ENCODE measurements at places on chromosomes 16 and 17.

GRCh38 chr17:57524839-57525568 lies 220.1 kb downstream of the CCDC182 start:
- DNase-seq = no peak

- DNase-seq = no peak
Observed at GRCh38 chr16:19288872-19289799, 3.6 kb downstream of the CLEC19A start.

DNA sequence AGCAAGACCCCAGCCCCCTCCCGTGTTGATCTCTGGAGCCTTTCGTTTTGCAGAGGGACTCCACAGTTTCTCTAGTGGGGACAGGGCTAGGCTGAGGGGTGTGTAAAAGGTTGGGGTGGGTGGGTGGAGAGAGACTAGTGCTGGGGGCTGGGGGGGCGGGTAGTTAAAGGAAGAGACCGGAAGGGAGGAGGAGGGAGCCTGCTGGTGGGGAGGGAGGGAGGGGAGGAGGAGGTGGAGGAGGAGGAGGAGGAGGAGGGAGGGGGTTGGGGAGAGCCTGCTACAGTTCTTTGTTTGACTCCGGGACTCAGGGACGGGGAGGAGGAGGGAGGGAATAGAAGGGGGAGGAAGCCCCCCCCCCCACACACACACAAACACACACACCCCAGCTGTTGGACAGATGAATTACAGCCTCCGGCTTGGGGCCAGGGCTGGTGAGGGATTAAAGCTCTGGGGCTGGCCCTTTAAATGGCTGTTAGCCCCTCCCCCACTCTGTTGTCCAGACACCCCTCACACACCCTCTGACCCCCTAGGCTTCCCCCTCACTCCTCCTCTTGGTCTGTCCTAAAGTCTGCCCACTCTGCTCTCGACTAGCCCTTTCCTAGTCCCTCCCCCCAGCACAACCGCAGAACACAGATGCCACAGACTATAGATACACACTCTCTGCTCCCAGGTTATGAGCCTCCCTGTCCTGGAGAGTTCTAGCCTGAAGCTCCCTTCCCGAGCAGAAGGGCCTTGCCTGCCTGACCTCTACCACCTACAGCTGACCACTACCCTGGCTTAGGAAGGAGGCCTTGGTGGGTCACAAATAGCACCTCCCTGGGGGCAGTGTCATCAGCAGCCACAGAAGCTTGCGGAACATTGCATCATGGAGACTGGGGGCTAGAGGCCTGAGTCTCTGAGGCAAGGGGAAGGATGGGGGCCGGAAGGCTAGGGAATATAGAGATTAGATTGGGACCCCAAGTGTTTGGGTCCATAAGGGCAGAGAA lies 4.4 kb downstream of the KDM6B start:
- no peak for DNase-seq

GRCh38 chr17:33983824-33984574 lies 271.1 kb upstream of the CCL2 start:
- no peak for DNase-seq

DNA sequence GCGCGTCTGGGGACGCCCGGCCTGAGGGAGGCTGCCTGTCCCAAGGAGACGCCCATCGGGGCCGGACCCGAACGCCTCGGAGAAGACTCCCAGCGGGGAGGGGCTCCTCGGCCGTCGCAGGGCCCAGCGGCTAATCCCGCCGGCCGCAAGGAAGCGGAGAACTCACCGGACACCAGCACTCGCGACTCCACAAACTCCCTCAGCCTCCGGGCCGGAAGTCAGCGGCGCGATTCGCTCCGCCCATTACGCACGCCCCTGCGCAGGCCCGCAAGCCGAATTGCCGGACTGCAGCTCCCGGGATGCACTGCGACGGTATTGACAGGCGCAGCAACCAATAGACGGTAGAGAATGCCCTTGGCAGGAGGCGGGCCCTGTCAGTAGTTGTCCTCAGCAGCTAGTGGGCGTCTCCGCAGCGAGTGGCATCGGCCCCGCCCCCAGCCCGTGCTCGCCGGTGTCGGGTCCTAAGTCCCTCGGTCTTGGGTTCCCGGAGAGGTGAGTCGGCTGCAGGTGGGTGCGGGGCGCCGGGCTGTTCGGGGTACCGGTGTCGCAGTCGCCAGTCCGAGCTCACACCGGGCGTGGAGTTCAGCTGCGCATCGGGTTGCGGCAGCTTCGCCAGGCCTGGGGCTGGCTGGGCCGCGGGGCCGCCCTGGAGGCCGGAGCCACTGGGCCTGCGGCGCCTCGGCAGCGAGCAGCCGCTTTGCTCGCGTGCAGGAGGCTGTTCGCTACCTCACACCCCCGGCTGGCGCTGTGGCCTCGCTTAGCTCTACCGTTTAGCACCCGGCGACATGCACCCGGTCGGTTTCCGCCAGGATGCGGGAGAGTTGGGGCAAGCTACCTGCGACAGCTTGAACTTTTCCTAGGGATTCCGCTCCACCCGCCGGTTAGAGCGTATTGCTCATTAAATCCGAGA lies at the start of the genes ZNF174 and ZSCAN32:
ZNF174 (plus strand) TSS at position 437 of the 910 bp plus-strand sequence. CDS start 790 bp downstream, outside the sequence.
ZSCAN32 (minus strand) TSS at position 226 of the 910 bp plus-strand sequence. CDS start 3,447 bp downstream, outside the sequence.
- DNase-seq = peak; percentile 99

GRCh38 chr16:22381392-22381791 lies 7.0 kb upstream of the CDR2 start:
- DNase-seq = no peak

DNA sequence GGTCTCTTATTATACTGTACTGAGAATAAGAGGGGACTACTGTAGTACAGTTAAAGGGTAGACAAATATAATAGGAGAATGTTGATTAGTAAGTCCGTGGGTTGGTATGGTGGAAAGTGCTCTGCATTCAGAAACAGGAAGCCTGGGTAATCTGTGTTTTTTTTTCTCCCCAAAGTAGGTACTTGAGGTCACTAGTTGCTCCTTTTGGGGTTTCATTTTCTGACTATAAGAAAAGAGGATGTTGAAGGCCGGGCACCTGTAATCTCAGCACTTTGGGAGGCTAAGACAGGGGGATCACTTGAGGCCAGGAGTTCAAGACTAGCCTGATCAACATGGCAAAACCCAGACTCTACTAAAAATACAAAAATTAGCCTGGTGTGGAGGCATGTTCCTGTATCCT lies 42.0 kb upstream of the MMD start:
- no peak for DNase-seq

DNA sequence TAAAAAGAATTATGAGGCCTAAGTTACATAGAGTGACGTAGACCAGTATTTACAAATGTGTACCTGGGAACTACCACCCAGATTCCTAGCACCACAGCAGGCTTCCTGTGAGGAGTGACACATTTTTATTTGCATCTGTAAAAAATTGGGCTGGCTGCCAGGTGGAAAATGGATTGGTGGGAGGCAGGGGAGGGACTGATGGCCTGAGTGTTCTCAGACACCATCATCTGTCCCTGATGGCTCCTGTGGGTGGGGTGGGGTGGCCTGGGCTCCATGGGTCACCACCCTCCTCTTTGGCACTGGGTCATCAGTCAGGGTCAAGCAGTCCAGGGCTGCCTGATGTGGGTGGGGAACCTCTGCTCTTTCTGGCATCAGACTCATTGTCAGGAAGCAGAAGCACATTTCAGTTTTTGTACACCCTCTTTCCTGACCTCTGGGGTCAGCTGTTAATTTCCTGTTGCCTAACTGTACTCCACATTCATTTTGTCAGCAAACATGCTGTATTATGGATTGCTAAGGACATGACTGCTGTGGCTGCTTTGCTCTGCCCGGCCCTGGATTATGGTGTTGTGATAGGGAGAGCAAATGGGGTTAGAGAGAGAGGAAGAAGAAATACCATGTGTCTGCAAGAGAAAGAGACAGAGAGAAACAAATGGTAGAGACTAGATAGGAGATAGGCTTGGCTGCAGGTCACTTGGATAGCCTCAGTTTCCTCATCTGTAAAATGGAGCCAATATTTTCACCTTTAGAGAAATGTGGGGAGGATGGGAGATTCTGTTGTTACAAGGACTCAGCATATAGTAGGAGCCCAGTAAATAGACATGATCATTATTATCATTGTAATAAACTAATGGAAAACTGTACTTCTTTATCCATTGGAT lies 11.6 kb upstream of the MFAP4 start:
- DNase-seq = peak; percentile 74

GRCh38 chr17:82022310-82022980 lies at the start of gene CENPX:
Gene CENPX (minus strand): TSS chr17:82022878. CDS start chr17:82022861, 17 bp downstream.
- DNase-seq = no peak

- no peak for DNase-seq
Observed at GRCh38 chr17:9209781-9210370, 188.6 kb downstream of the NTN1 start.

- DNase-seq = no peak
Observed at GRCh38 chr17:20203018-20203417, 193.9 kb downstream of the SPECC1 start.

- no peak for DNase-seq
Observed at GRCh38 chr17:19343671-19344151, 18.8 kb downstream of the B9D1 start.

DNA sequence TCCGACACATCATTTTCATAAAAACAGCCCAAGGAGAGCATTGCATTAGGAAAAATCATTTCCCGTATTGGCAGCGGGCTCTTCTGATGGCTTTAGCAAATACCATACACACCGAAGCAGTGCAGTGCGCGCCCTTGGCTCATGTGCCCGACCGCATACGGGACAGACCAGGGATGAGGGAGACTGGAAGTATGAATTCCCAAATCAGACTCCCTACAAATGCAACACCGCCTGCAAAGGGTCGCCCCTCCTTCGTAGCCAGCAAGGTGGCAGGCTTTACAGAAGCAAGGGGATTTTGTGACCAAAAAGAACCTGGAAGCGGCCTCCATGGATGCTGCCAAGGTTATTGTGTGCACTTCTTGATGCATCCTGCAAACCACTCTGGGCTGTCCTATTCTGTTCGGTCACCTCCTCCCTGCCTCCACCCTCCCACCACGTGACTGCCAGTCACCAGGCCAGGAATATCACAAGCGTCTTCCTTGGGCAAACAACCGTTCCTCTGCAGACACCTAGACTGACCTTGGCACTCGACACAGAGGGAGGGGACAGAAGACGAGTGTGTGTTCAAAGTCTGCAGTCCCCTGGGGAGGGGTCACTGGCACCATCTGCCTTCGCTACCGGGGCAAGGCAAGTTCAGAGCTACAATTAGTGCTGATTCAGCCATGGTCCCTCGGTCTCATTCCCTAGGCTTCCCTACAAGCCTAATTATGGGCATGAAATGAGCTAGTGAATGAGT lies 460.4 kb downstream of the SLC39A11 start:
- DNase-seq = no peak

DNA sequence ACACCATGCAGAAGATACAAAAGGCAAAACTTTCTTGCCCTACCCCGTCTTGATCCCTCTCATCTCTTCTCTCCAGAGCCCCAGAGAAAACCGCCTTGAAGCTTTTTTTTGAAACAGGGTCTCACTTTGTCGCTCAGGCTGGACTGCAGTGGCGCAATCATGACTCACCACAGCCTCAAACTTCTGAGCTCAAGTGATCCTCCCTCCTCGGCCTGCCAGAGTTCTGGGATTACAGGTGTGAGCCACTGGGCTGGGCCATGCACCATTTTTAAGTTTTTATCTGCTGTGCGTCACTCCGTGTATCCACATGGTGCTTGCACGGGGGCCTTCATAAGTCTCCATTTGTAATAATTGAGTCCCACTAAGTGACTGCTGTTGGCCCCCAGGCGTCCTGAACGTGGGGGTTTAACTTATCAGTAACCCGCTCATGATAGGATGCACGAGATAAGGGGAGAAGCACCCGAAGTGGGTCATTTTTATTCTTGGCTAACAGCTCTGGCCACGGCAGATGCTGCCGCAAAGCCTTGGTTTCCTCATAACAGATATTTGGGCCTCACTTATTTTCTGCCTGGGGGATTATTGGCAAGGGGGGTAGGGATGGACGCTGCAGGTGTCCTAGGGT lies 8.6 kb downstream of the DNAH17 start:
- no peak for DNase-seq

DNA sequence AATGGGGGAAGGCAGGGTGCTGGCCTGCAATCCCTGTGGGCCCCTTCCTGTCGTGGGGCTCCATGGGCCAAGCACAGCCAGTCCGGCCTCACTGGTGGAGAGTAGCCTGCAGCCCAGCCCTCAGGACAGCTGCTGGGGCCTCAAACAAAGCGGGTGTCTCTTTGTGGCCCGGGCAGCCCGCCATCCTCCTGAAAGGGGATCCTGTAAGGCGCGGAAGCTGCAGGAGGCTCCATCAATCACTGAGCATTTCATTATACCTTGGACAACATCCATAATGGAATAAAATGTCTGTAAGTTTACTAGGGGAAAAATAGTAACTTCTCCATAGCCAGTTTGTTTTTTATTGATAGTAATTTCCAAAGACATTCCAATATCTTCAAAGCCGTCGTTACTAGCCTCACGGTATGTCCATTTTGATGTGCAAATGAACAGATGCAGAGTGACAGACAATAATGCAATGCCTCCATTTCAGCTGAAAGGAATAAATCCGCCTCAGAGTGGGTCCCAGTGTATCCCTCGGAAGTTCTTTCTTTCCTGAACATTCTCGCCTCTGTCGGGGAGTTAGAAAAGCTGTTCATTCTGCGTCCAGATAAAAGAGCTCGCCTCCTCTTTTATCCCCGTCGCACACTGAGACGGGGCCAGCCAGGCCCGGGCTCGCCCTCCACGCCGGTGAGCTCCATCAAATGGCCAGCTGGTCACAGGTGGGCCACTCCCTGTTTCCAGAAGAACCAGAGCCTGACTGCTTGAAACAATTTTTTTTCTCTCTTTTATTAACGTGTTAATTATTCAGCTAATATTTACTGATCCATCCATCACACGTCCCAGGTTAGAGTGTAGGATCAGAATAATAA lies 14.4 kb downstream of the WSCD1 start:
- DNase-seq = no peak

DNA sequence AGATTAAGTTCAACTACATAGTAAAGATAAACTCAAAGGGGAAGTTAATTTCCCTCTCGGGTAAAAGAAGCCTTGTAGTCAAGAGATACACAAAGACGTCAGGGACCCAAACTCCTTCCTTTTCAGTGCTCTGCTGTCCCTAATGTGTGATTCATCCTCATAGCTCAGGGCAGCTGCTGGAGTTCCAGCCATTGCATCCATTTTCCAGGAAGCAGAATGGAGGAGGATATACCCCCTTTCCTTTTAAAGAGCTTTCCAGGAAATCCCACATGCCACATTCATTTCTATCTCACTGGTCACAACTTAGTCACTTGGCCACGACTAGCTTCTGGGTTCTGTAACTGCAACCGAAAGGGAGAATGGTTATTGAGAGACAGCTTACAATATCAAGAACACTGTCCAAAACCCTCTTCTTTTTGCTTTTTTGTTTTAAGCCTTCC lies 95.3 kb downstream of the SOCS1 start:
- DNase-seq = no peak

DNA sequence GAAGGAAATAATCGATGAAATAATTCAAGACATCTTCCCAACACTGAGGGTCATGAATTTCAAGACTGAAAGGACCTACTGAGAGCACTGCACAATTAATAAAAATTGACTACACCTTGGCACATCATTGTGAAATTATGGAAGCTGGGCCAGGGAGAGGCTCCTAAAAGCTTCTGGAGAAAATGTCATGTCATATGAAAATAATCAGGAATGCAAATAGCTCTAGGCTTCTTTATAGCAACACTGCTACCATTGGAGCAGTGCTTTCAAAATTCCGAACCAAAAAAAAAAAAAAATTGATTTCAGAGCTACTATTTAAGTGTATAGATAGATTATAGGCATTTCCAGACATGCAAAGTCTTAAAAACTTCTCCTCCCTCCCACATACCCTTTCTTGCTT lies 6.4 kb upstream of the ALOX15B start:
- DNase-seq = no peak

Measured in lower leg skin (tissue), 4 donors.